ENCODE measurements at places on chromosomes 12 and 14.

DNA sequence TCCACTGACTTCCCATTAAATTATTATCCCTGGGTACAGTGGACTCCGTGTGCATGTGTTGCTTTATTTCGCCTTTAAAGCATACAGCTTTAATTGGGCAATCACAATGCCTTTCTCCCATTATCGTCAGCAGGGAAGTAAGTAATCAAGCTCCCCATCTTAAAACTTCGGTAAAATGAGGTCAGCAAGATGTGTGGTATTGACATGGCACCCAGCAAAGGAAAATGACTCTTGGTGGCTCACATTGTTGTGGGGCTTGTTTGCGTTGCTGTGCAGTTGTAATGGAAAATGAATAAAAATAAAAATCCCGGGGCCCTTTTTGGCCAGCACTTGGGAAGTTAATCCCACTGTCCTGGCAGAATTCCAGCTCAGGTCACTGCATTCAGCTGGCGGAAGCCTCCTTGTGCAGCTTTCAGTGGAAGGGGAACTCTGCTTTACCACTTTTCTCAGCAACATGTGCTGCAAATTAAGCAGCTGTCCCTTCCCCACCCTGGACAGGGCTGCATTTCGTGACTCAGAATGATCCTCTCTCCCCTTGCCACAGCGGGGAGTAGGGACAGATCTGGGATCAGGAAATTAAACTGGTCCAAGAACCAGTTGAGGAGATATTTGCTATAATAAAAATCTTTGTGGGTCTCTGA, 13.9 kb upstream of the ATP2A2 start:
- no peak for DNase-seq

GRCh38 chr14:22305607-22306006, 283.4 kb downstream of the DAD1 start:
- no peak for DNase-seq

GRCh38 chr12:108643941-108644810, 10.5 kb upstream of the SELPLG start:
- no peak for DNase-seq

DNA sequence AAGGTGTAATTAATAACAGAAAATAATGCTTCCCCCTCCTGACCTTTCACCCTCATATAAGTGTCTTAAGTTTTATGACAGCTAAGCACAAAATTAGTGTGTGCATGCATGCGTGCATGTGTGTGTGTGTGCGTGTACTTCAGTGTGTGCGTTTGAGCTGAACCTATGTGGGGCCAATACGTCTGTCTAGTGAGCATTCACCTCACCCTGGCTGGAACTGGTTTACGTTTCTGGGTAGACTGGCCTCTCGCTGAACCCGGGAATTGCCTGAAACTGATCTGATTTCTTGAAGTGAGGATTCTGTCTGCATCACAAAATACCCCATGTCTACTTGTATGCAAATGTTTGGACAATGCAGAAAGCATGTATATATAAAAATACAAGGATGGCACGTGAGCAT, 68.2 kb upstream of the TBX3 start:
- no peak for DNase-seq

GRCh38 chr14:39423793-39424192, 8.4 kb downstream of the FBXO33 start:
- DNase-seq: no peak

DNA sequence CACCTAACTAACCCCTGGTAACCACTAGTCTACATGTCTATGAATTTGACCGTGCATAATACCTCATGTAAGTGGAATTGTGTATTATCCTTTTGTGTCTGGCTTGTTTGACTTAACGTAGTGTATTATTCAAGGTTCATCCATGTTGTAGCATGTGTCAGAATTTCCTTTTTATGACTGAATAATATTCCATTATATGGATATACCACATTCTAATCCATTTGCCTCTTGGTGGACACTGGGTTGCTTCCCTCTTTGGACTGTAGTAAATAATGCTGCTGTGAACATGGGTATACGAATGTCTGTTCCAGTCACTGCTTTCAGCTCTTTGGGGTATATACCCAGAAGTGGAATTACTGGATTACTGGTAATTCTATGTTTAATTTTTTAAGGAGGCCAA, 3.3 kb downstream of the SNRPF start:
- DNase-seq: no peak

GRCh38 chr14:55707365-55707804, 127.4 kb downstream of the KTN1 start:
- no peak for DNase-seq

DNA sequence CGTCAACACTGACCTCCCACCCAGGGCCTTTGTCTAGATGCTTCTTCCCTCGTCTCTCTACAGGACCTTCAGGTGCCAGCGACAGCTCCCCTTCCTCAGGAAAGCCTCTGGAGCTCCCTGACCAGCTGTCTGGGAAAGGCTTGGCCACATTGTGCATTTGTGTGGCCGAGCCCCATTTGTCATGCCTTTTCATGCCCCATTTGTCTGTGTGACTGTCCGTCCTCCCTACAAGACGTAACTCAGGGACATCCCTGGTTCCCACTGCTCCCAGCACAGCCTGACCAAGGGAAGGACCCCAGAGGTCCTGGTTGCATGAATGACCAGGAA, 23.8 kb downstream of the ZFYVE21 start:
- DNase-seq: no peak

DNA sequence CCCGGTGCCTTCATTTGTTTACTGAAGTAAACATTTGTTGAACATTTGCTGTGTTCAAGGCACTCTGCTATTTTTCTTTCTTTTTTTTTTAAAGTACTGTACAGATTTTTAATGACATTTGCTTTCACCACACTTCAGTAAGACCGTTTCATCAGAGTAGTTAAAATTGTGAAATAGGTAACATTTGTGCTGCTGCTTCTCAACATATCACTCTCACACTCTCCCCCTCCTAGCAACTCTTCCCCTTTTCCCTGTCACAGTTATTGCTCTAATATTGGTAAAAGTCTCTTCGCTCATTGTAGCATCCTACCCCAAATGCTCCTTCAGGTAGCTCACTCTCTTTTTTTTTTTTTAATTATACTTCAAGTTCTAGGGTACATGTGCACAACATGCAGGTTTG, 49.6 kb downstream of the SRGAP1 start:
- no peak for DNase-seq

DNA sequence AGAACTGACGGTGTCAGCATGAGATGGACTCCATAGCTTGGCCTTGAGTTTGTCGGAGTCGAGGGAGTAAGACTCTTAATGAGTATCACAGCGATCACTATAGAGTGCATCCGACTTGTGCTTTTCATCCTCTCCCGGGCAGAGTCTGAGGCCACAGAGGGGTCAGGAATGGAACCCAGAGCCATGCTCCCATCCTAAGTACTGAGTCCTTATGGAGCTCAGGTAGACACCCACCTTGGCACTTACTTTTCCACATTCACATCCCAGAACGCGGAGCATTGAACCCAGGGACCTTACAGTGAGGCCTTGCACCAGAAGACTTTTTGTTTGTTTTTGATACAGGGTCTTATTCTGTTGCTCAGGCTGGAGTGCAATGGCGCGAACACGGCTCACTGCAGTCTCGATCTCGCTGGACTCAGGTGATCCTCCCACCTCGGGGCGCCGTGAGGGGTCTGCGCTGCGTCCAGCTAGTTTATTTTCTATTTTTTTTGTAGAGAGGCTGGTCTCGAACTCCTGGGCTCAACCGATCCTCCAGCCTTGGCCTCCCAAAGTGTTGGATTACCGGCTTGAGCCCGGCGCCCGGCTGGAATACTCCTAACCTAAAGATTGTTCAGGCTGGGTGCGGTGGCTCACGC, 719 bp upstream of the SRSF9 start:
- no peak for DNase-seq

- no peak for DNase-seq
Measured at GRCh38 chr14:22407033-22407432, 182.0 kb downstream of the DAD1 start.

DNA sequence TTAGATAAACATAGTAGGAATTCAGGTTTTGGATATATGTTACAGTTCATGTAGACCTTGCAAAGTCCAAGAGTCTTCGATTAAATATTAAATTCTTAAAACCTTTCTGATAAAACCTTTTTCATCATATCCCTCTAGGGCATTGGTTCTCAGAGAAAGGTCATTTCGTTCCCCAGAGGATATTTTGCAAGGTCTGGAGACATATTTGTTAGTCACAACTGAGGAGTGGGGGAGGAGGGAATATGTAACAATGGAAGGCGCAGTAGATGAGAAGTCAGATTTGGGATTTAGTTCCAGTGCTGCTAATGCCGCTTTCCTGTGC, 5.3 kb downstream of the TMEM253 start:
- DNase-seq: no peak

DNA sequence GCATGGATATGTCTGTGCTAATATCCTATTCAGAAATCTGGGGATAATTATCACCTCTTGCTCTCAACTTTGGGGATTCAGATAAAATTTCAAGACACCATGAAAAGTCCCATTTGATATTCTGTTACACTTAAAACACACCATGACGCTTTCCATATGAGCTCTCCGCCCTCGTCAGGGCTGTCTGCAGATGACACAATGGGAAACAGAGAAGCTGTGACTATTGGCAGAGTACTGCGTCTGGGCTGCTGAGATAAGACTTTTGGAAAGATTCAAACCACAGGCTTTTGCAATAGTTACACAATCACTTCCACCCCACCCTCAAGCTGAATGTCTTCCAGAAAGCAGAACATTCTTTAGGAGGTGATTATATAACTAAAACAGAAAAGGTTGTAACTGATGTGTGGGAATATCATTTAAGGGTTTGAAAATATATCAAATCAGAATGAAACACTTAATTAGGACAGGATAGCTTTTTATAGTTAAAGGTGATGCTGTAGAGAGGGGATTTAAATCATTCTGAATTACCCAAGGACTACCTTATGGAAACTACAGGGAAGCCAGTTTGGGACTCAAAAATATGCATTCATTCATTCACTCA, 75.3 kb upstream of the TMPO start:
- DNase-seq: no peak

GRCh38 chr12:80707126-80707829, at the start of gene MYF6:
MYF6 (plus strand) TSS chr12:80707634; CDS start chr12:80707720, 86 bp downstream.
- DNase-seq: no peak

- DNase-seq: no peak
Measured at GRCh38 chr12:25979563-25979962, 21.1 kb downstream of the RASSF8 start.

DNA sequence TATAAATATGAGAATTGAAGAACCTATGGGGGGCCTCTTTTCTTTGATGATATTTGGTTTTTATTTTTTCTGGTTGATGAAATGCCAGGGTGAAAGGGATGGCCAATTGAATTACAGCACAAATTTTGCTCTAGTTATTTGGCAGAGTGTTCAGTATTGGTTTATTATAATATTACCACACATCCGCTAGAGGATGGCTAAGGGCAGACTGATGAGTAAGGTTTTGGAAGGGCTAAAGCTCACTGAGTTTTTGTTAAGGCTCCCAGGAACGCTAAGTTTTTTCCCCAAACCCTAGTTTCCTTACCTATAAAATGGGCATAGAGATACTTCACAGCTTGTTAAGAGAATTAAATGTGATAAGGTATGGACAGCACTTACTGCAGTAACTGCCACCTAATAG, 34.3 kb upstream of the LRRC10 start:
- DNase-seq: no peak

DNA sequence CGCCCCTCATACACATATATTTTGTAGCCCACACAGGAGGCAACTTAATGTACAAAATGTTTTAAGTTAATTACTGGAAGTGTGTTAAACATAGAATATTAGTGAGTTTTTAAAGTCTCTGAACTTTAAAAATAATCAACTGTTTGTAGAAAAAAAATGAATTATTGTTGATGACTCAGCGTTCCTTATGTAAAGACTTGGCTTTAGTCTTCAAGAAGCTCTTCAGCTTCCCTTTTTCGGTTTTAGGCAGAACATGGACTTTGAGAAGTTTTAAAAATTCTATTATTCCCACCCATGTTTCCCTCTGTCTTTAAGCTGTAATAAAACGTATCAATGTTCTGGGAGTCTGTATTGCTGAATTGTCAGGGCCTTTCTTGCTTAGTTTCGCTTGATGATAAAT, 269.5 kb downstream of the FBXL14 start:
- no peak for DNase-seq

- no peak for DNase-seq
Measured at GRCh38 chr14:51107801-51108200, 12.9 kb upstream of the TRIM9 start.

DNA sequence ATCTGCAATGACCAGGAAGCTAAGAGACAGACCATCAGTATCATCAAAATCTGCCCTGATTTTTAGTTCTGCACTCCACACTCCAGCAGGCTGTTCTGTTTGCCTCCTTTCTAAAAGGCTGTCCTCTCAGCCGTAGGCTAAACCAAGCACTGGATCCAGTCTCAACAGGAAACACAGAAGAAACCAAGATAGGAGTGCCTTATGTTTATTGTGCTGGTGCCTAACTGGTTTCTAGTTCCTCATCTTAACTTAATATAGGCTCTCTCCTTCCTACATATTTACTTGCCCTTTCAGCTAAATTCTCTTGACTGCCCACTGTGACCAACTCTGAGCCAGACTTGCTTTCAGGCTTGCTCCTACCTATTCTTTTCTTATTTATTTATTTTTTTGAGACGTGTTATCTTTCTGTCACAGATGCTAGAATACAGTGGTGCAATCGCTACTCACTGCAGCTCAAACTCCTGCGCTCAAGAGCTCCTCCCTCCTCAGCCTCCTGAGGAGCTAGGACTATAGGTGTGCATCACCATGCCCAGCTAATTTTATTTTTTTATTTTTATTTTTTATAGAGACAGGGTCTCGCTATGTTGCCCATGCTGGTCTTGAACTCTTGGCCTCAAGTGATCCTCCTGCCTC, 30.8 kb downstream of the GALNT4 start:
- DNase-seq: no peak

DNA sequence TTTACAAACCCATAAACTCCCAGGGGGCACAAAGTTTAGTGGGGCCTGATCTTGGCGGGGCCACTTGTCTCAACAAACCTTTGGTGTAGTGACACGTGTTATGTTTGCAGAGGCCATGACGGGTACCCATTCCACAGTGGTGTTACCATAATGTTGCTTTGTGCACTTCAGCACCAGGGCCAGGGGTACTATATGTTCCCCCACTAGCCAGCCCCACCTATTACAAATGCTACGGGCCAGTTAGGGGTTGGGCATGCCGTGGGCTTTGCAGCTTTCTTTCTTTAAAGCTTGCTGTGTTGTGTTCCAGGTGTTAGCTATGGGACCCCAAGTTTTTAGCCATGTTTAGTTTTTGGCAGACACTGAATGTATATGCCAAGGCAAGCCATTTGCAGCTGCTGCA, 30.8 kb upstream of the G2E3 start:
- DNase-seq: no peak

GRCh38 chr14:101476916-101477553, 84.3 kb upstream of the DIO3 start:
- DNase-seq: no peak

- DNase-seq: no peak
Measured at GRCh38 chr12:90037740-90038139, 329.1 kb upstream of the ATP2B1 start.

- DNase-seq: no peak
Measured at GRCh38 chr12:113479216-113479589, 7.5 kb upstream of the LHX5 start.

GRCh38 chr14:62102349-62102725, 340.1 kb downstream of the SNAPC1 start:
- no peak for DNase-seq

GRCh38 chr14:67984274-67984673, 164.7 kb downstream of the RAD51B start:
- DNase-seq: no peak

- no peak for DNase-seq
Measured at GRCh38 chr14:37819155-37820015, 224.0 kb downstream of the TTC6 start.

Measured in thymus (tissue), 14 donors.